Neural crest cell (in vitro differentiated cells): ENCODE measurements at places on chromosomes 11 and 22. TPM values are rescaled to one million over a fixed set of nuclear protein-coding genes. Genes with fewer than 3 reads are reported as not detected.

GRCh38 chr11:61918938-61919704 is 1.8 kb upstream of the RAB3IL1 start:
- DNase-seq: no peak
- H3K27me3 ChIP-seq: peaks cover 57% of the 10 kb centered on the region
- no peak overlapping the region for H3K27ac ChIP-seq
- peaks cover 10% of the 10 kb centered on the region for H3K4me1 ChIP-seq

DNA sequence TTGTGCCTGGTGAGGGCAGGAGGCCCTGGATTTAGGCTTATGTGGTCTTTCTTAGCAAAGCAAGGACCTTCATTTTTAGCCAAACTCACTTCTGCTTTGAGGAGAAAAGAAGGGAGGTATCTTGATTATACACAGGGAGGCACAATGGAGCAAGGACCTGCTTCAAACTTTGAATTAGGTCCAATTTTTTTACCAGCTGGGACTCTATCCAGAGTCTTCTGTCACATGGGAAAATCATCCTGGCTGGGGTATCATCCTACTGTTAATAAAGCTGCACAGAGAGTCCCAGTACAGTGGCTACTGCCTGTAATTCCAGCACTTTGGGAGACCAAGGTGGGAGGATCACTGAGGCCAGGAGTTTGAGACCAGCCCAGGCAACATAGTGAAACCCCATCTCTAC is 87.8 kb downstream of the CWC15 start:
- H3K27me3 ChIP-seq: no peaks in the 10 kb centered on the region
- H3K36me3 ChIP-seq: peaks cover 56% of the 10 kb centered on the region
- H3K4me1 ChIP-seq: no peaks in the 10 kb centered on the region
- H3K27ac ChIP-seq: no peak overlapping the region
- no peak overlapping the region for H3K4me3 ChIP-seq
- no peak for DNase-seq

DNA sequence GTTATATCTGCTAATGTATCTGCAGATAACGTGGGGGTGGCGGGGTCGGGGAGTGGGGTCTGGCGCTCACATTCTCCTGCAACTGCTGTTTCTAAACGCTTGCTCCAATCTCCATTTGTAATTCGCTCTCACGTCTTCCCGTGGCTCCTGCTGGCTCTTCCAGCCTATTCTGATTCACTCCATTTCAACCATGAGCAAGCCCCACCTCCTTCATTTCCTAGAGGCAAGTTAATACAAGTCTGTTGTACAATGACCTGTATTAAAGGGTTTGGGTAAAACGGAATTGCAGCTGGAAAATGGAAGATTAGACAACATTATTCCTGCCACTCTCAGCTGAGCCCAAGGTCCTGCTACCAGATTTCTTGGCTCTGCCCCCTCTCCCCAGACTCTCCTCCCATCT is 132.3 kb downstream of the CSNK2A3 start:
- no peaks in the 10 kb centered on the region for H3K36me3 ChIP-seq
- no peak for DNase-seq

DNA sequence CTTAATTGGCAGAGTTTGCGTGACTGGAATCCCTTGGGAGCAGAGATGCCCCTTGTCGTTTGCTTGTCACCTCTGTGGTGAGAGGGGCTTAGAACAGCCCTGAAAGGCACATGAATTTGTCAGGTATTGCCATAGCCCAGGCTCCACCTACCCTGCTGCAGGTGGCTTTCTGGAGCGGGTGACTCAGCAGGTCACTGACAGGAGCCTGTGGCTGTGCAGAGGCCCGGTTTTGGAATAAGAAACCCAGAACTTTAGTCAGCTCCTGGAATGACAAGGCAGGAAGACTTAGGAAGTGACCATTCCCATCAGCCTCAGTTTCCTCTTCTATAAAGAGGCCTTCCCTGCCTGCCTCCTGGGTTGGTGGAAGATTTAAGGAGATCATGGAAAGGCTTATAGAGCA is 539.7 kb downstream of the INSC start:
- H3K27ac ChIP-seq: no peak overlapping the region
- no peaks in the 10 kb centered on the region for H3K27me3 ChIP-seq
- DNase-seq: no peak

- no peaks in the 10 kb centered on the region for H3K4me1 ChIP-seq
- H3K36me3 ChIP-seq: peaks cover 8% of the 10 kb centered on the region
- no peak for DNase-seq
- no peaks in the 10 kb centered on the region for H3K27me3 ChIP-seq
Observed at GRCh38 chr22:49608228-49608627, 219.4 kb downstream of the BRD1 start.

DNA sequence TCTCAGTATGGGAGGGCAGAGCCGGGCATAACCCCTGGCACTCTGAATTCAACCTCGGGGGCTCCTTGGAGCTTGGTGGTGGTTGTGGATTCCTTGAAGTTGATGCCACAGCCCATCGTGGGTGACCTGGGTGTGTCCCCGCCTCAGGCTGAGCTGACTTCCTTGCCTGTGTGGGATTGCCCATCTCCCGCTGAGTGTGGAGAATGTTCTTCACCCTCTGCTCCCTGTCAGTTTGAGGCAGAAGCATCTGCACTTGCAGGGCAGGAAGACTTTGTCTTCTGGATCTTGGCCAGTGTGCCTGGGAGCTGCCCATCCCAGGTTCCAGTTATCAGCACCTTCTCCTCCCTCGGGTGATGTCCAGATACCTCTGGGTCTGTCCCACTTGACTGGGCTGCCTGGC is 25.3 kb downstream of the CD82 start:
- no peaks in the 10 kb centered on the region for H3K36me3 ChIP-seq
- H3K4me1 ChIP-seq: peaks cover 38% of the 10 kb centered on the region
- no peak overlapping the region for H3K4me3 ChIP-seq
- H3K27me3 ChIP-seq: no peaks in the 10 kb centered on the region
- no peak overlapping the region for H3K27ac ChIP-seq

DNA sequence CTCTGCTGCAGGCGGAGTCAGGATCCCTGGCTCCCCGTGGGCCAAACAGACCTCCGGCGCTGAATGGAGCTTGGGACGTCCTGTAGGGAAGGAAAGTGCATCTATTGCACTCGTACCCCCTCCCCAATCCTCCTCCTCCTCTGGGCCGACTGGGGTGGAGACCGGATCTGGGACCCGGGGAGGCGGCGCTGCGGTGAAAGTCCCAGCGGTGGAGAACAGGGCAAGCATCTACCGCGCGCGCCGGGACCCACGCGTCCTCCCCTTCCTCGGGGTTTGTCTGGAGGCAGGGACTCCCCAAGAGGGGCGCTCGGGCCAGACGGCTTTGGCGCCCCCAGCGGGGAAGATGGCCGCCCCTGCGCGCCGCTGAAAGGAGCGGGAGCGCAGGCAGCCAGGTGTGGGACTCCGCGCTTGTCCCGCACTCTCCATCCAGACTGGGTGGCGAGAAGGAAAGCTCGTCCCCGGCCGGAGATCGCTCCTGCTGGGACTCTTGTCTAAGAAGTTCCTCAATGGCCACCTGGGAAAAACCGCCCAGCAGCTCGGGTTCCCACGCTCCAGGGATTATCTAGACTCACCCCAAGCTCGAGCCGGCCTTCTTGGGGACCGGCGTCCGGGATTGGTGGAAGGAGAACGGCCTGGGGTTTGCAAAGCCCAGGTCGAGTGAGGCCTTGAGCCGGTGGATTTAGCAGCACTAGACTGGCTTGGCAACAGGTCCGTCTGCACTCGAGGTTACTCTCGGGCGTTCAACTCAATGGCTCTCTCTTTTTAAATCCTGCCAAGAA is 718 bp downstream of the FADS2 start:
- H3K36me3 ChIP-seq: peaks cover 14% of the 10 kb centered on the region
- peaks cover 66% of the 10 kb centered on the region for H3K4me1 ChIP-seq
- peak overlapping the region; percentile 89 for H3K4me3 ChIP-seq
- peaks cover 4% of the 10 kb centered on the region for H3K27me3 ChIP-seq

C11orf42 gene
- not detected in 2 replicates for total RNA-seq

NAV2 gene
- 14.1 and 15.5 TPM in 2 replicates for total RNA-seq

AQP11 gene
- 1.9 and 2.1 TPM in 2 replicates for total RNA-seq

MMP12 gene
- total RNA-seq: not detected in 2 replicates
